ENCODE measurements at places on chromosomes 5 and 9.

GRCh38 chr5:95718203-95718602 lies 12.9 kb upstream of the RHOBTB3 start:
- no peak for DNase-seq

DNA sequence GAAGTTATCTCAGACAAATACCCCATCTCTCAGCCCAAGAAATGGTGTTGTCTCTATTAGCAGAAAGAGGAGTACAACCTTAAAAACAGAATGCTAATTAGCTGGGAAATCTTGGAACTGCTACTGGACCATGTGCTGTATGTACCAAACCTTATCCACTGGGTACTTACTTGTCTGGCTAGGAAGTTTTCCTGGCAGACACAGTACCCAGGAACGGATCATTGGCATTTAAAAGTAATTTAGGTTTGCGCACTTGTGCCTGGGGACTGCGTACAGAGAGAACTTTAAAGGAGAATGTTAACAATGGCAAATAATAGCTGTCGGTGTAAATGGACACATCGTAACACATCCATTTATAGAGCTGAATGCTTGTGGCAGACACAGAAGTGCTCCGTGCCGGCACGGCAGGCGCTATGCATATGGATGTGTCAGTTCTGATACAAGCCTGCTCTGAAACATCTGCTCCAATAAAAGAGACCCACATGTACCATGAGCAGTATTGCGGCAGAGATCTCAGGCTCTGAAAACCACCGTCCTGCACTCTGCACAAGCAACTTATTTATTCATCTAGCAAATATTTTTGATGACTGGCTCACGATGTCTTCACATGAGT lies 290.6 kb upstream of the PANK3 start:
- no peak for DNase-seq

GRCh38 chr5:134143944-134144941 lies 29.8 kb downstream of the TCF7 start:
- peak; percentile 68 for DNase-seq

GRCh38 chr5:111453747-111454146 lies 58.6 kb downstream of the STARD4 start:
- no peak for DNase-seq

DNA sequence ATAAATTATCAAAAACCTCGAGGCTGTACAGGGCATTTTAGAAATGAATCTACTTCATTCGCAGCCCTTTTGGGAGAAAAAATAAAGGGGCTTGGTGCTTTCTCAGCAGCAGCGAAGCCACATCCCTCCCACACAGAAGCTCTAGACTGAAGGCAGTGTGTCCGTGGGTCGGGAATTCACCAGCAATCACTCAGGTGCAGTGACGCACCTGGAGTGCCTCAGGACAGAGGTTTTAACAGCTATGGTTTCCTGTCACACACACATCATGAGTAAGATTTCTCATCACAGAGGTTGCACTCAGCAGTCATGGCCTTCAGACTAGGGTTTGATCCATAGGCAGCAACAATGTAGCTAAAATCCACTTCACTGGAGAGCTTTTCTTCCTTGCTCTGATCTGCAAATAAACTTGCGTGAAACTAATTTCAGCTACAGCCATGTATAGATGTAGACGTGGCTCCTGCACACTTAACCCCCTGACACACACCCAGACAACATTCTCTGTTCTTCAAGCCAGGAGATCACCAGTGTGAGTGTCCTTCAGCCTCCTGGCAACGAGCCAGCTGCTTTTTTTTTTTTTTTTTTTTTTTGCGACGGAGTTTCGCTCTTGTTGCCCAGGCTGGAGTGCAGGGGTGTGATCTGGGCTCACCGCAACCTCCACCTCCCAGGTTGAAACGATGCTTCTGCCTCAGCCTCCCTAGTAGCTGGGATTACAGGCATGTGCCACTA lies 34.8 kb downstream of the DYNC2I2 start:
- no peak for DNase-seq

DNA sequence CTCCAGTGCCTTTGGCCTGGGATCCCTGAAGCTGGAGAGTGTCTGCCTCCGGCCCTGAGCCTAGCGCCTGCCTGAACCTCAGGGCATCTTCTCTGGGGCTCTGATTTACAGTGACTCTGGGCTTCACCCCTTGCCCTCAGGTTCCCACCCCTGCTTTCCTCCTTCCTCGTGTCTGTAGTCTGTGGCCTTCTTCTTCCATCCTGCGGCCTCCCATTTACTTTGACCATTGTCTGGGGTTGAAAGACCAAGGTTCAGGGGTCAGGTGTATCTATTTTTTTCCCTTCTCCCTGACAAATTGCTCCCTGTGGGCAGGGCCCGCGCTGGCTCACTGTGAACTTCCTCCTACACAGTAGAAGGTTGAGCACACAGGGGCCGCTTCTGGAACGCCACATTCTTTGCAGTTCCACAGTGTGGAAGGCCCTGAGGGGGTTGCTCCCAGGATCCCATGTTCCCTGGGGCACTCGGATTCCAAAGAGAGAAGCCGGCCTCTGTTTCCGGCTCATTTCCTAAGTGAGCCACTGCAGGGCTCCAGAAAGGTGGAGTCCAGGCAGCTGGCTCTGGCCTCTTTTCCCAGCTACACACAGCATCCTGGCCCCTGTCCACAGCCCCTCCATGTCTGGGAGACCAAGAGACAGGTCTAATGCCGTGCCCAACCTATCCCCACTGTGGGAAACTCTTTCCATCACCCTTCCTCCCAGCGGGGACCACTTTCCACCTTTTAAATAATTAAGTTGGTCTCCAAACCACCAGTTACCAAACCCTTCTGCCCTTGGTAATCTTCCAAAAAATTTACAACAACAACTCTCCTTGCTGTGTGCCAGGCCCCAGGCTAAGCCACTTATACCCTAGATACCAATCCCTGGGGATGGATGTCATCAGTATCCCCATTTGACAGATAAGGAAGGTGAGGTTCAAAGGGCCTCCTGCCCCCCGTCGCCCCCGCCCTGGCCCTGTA lies 140.3 kb upstream of the IER5L start:
- peak; percentile 92 for DNase-seq

GRCh38 chr9:102244916-102245315 lies 506.5 kb upstream of the GRIN3A start:
- no peak for DNase-seq

GRCh38 chr5:88539693-88540365 lies 271.2 kb upstream of the TMEM161B start:
- no peak for DNase-seq

DNA sequence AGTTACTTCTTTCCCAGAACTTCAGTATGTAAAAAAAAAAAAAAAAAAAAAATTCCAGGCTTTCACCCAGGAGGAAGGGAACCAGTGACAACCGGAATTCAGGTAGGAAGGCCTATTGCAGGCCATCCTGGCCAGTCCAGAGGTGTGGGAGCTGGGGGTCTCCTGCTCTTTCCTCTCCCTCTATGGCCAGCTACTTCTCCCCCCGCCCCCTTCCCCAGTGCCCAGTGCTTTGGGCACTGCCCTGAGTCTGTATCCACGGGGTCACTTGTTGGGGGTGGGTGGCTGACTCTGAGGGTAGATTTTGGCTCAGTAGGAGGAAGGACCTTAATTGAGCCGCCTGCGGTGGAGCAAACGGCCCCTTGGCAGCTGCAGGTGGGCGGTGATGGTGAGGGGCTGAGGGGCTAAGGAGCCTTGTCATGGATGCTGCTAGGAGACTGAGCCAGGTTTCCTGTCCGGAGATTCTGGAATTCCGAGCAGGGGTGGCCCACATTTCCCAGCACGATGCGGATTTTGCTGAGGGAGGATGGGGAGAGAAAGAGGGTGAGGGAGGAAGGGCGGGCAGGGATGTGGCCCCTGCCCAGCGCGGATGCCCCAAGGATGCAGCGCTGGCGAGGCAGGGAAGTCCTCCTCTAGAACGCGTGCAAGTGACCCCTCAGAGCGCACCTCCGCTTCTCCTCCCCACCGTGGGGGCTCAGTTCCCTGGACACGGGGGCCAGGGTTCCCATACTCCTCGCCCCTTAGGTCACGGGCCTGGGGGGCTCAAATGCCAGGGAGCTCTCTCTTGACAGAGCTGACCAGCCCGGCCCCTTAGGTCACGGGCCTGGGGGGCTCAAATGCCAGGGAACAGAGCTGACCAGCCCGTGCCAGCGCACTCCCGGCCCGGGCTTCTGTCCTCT lies 1.2 kb upstream of the PHF2 start:
- DNase-seq, result no peak

- DNase-seq, result peak; percentile 48
Observed at GRCh38 chr5:180718810-180719453, 20.9 kb downstream of the OR2Y1 start.

GRCh38 chr5:15420201-15420600 lies 79.8 kb upstream of the FBXL7 start:
- DNase-seq, result no peak

- peak; percentile 2 for DNase-seq
Observed at GRCh38 chr9:68457803-68458202, 82.9 kb downstream of the TMEM252 start.

DNA sequence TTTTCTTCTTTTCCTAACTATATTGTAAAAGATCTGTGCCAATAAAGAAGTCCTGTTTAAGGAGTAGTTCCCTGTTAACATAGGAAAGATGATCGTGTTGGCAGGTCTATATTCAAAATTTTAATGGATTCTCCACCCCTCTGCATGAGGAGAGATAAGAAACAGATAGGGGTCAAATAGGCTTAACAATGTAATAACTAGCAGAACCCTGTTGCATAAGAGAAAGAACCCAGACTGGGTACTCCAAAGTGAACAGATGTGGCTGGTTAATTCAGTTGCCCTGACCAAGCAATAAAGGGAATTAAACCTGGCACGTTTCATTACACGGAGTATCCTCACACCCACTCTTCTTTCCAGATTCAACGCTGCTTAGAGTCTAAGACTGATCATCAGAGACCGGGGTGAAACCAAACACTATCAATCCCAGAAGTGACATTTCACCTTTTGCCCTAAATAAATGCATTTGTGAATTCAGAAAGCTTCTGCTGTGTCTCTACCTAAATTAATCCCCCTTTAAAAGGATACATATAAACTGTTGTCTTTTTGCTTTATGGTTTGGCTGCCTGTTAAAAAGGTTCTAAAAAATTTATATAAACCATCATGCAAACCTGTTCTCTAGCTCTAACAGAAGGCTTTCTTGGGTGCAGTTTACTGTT lies 1276.9 kb upstream of the WWC1 start:
- DNase-seq, result no peak

GRCh38 chr5:63981864-63982263 lies 19.6 kb upstream of the HTR1A start:
- no peak for DNase-seq

DNA sequence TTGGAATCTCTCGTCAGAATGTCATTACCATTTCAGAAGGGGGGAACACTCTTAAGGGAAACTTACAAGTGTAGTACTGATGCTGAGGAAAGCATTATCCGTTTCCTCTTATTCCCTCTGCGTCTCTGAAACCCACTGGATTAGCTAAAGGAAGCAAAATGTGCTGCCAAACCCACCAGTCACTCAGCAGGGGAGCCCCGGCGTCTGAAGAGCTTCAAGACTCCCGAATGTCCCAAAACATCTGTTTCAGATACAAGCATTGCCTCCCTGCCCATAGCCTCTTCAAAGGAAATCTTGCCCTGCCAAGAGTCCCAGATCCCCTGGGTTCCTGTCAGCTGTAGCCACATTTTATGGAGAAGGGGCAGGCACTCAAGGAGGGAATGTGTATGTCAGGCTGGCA lies 1.0 kb upstream of the HCN1 start:
- DNase-seq, result no peak

DNA sequence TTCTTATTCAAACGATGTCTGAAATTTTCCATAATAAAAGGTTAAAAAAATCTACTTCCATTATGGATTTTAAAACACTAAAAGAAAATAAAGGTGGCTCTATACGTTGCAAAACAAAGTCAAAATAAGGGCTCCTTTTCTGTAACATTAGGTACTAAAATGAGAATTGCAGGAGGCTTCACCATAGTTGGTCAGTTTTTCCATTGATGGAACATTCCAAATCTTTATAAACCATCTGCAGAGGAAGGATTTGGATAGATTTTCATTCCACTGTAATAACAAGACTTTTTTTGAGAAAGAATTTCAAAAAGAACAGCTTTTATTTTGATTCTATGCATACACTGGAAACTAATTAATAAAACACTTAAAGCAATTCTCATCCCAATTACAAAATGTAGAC lies 145.6 kb downstream of the LURAP1L start:
- DNase-seq, result no peak

DNA sequence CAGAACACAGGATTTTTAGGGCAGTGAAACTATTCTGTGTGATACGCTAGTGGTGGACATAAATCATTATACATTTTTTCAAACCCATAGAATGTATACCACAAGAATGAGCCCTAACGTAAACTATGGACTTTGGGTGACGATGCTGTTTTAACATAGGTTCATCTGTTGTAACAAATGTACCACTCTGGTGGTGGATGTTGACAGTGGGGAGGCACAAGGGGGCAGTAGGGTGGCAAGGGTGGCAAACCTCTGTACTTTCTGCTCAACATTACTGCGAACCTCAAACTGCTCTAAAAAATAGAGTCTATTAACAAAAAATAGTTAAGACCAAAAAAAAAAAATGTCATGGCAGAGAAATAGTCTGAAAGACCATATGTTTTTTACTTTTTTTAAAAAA lies 9.1 kb upstream of the MVB12B start:
- DNase-seq, result no peak

DNA sequence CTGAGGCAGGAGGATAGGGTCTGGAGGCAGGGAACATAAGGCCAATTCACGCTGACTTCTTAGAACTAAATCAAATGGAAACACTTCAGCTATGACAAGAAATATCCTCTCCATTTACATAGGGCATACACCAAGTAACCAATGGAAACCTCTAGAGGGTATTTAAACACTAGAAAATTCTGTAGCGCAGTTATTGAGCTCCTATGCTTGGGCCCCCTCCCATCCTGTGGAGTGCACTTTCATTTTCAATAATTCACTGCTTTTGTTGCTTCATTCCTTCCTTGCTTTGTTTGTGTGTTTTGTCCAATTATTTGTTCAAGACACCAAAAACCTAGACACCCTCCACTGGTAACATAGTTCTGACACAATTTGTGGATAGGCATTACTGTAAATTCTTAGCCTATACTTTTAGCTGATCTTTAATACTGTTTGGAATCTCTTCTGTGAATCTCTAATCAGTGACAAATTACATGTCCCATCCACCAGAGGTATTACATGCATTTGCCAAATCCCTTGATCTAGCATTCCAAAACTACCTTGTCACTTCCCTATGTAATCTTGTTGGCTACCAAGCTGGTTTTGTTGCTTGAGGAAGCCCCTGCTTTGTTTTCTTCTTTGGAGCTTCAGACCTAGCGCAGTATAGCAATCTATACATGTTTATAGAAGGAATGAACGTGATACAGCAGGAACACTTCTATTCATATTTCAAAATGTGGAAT lies 61.6 kb downstream of the ST8SIA4 start:
- no peak for DNase-seq

Measured in ELF-1 (cell line).